Stimulated activated CD8-positive, alpha-beta memory T cell treated with anti-CD3 and anti-CD28 coated beads, Interleukin-2, amount 100 ng/mL, for 1 hour (primary cell): ENCODE measurements at places on chromosomes 12 and 14.

GRCh38 chr14:57753821-57754220 lies 112.1 kb downstream of the SLC35F4 start:
- DNase-seq: no peak

DNA sequence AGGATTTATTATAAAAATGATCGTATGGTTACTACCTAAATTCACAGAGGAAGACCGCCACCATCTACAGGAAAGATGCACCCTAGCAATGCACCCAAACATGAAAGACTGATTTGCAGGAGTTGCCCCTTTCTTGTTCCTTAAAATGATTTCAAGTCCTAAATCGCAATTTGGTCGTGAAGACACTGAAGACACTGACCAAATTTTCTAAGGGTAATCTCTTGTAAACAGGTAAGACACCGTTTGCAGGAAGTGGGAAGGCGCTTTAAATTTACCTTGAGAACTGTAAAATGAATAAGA lies 1.0 kb downstream of the SOS2 start:
- no peak for DNase-seq

GRCh38 chr14:102939329-102939728 lies 16.9 kb downstream of the AMN start:
- no peak for DNase-seq

GRCh38 chr14:100893228-100893601 lies 10.3 kb downstream of the RTL1 start:
- no peak for DNase-seq

DNA sequence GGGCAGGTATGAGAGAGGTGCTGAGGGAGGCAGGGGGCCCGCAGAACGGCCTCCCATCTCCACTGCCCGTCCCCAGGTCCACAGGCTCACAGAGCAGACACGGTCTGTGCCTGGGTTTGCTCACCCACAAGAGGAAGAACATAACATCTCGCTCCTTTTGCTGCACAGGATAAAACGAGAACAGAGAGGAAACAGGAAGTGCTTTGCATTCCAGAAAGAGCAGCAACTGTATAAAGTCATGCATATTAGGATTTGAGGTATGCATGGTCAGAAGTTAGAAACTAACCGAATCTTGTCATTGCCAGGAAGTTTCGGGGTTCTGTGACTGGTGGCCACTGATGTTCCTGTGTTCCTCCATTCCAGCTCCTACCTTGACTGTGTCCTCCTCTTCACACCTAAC lies 25.0 kb downstream of the NTF3 start:
- DNase-seq: no peak

GRCh38 chr14:75849300-75849895 lies 132.4 kb downstream of the TGFB3 start:
- no peak for DNase-seq

DNA sequence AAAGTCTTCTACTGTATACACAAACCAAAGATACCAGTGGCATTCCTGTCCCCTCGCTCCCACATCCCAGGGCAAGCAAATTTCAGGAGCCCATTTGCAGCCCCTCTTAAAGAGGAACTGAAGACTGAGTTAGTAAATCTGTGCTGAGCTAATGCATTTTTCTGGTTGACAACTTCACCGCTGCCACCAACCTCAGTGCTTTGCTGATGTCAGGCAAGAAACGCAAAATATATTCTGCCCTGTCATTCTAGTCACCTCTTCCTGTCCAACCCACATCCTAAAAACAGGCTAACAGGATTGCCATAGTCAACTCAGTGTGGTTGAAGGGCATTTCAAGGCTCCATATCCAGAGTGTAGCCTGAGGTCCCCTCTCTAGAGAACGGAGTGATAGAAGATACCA lies 59.4 kb upstream of the FICD start:
- DNase-seq: no peak

- no peak for DNase-seq
These were observed 268.7 kb upstream of the SEL1L start for GRCh38 chr14:81802341-81802740.

DNA sequence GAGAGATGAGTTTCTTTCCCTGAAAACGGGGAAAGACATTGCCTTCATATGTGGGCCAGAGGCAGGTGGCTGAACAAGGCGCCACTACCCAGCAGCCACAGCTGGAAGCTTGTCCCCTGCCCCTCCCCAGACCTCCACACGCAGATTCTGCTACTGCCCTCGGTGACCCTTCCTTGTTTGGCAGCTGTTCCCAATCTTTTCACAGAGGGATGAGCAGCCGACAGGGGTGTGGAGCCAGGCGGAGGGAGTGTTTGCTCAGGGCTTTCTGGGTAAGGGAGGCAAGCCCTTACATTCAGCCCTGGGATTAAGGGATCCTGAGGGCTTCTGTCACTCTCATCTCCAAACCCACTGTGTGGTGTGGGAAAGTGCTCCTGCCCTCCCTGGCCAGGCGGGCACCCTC lies 4.5 kb upstream of the KRT4 start:
- DNase-seq: no peak

DNA sequence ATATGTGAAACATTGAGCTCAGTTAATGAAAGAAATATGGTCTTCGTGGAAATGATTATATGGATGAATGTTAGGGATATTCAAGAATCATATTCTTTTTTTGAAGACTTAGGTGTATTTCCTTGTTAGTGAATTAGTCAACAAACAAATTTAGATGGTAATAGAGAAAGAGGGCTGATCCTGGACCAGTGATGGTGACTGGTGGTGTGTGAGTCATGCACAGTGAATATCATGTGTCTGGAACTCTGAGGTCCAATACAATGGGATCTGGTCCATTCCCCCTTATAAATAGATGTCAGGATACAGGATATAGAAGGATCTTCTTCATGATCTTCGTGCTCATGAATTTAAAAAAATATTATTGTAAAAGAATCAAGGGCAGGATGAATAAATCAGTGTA lies 64.4 kb upstream of the RTL1 start:
- no peak for DNase-seq

- no peak for DNase-seq
These were observed 42.4 kb downstream of the GLRX5 start for GRCh38 chr14:95577067-95577800.

- DNase-seq: no peak
These were observed 354.2 kb upstream of the ATP2B1 start for GRCh38 chr12:90062799-90063198.

DNA sequence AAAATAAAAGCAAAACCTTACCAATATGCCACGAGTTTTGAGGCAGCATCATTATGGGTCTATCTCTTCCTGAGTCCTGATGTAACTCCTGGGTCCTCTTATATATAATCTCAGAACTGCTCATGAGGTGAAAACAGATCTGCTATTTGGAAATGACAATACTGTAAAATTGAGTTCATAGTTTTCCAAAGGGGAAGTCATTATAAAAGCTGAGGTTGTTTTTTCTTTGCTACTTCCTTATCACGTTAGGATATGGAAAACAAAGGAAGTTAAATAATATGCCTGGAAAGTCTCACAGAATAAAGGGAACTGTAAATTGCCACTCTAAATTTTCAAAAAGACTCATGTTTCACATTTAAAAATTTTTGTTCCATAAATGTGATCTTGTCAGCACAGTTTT lies at the start of gene CD163L1:
CD163L1 (minus strand) TSS at position 78 of the 400 bp plus-strand sequence; CDS start at position 52, 26 bp downstream.
- no peak for DNase-seq

GRCh38 chr12:40569626-40570179 lies 122.5 kb upstream of the CNTN1 start:
- no peak for DNase-seq

DNA sequence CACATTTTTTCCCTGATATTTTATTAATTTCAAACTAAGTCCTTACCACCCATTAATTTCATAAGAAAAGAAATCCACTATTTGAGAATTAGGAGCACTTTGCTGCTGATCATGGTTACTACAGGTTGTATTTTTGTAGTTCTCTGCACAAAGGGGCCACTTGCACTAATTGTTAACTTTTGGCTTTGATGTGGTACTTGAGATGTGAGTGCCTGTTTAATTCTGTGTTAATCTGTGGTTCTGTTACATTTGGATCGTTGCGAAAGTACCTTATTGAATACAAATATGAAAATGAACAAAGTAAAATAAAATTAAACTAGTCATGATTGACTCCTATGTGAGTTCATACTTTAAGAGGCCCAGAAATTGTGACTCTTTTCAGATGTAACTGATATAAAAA lies 374.9 kb upstream of the RGS6 start:
- no peak for DNase-seq

GRCh38 chr14:82492157-82492556 lies 958.5 kb upstream of the SEL1L start:
- DNase-seq: no peak
